GM12878 (cell line): ENCODE measurements at places on chromosomes 1 and 21. TPM values are rescaled to one million over a fixed set of nuclear protein-coding genes. Genes with fewer than 3 reads are reported as not detected.

DNA sequence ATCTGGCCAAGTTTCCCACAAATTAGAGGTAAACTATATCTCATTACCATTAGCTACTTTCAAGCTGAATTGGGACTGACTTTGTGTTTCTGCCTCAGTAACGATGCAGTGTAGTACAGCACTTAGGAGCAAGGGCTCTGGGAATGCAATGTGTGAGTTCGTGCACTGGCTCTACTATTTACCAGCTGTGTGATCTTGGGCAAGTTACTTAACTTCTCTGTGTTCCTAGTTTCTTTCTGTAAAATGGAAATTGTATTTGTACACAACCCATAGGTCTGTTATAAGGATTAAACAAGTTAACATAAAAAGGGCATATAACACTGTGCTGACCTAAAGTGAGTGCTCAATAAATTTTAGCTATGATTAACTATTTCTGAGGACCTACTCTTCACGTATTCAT lies 65.0 kb upstream of the CSF1 start:
- no peak for DNase-seq
- H3K4me1 ChIP-seq, result no peaks in the 10 kb centered on the region
- H3K27me3 ChIP-seq, result no peaks in the 10 kb centered on the region

DNA sequence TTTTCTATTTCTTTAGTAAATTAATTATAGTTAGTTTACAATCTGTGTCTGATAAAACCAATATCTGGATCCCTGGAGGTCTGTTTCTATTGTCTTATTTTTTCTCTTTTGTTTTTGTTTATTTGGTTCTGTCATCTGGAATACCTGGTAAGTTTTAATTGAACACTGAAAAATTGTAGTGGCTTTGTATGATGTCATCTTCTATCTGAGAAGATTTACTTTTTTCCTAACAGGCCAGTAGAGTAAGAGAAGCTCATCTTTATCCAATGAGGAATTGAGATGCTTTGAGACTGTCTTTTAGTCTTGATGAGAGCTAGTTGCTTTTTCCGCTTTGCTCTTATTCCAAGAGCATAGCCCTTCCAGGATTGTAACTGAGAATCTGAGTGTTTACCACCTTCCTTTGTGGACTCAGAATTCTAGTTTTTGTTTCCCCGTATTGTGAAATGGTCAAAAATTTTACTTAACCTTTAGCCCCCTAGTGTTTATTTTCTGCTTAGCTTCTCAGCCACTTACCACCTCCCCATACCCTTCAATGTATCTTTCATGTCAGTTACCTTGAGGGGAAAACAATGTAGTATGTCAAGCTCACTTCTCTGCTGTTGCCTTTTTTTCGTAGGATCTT lies 25.0 kb downstream of the PTGFRN start:
- no peaks in the 10 kb centered on the region for H3K27me3 ChIP-seq
- DNase-seq, result no peak
- H3K36me3 ChIP-seq, result no peaks in the 10 kb centered on the region; the same call in 1 of the 2 replicates
- H3K4me1 ChIP-seq, result no peaks in the 10 kb centered on the region

BGLAP gene
- total RNA-seq, result 0.40 and 0.74 TPM in 2 replicates

MTMR11 gene
- 0.45 and 1.1 TPM in 2 replicates for total RNA-seq

GRCh38 chr1:58968360-58968952 lies 184.6 kb upstream of the JUN start:
- H3K4me3 ChIP-seq, result peak overlapping the region; percentile 58
- no peaks in the 10 kb centered on the region for H3K36me3 ChIP-seq
- no peaks in the 10 kb centered on the region for H3K27me3 ChIP-seq
- H3K4me1 ChIP-seq, result peaks cover 27% of the 10 kb centered on the region
- H3K27ac ChIP-seq, result peak overlapping the region; percentile 94
- peak; percentile 92 for DNase-seq

CHODL gene
- 0.19 and 0.28 TPM in 2 replicates for total RNA-seq

DNA sequence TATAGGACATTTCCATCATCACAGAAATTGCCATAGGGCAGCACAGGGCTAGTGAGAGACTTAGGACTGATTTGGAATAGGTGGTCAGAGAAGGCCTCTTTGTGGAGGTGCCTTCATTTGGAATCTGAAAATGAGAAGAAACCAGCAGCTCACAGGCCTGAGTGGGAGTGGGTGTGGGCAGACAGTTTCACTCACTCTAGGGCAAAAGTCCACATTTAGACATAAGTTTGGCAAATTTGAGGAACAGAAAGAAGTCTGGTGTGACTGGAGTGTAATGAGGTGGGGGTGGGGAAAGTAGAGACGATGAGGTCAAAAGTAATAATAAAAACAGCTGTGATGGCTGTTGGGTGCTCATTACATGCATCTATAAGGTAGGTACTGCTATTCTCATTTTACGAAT lies 22.4 kb upstream of the BCAR3 start:
- H3K36me3 ChIP-seq, result no peaks in the 10 kb centered on the region
- no peaks in the 10 kb centered on the region for H3K27me3 ChIP-seq
- H3K4me3 ChIP-seq, result no peak overlapping the region
- H3K27ac ChIP-seq, result peak overlapping the region; percentile 72

- DNase-seq, result no peak
- H3K36me3 ChIP-seq, result no peaks in the 10 kb centered on the region
- H3K27ac ChIP-seq, result no peak overlapping the region
- H3K27me3 ChIP-seq, result no peaks in the 10 kb centered on the region
Measured at GRCh38 chr1:70355920-70356319, 1.4 kb upstream of the ANKRD13C start.

- H3K27me3 ChIP-seq, result no peaks in the 10 kb centered on the region
- H3K36me3 ChIP-seq, result no peaks in the 10 kb centered on the region
Measured at GRCh38 chr1:17757426-17757825, 2.3 kb downstream of the ACTL8 start.

- peak overlapping the region; percentile 57 for H3K27ac ChIP-seq
- peaks cover 2% of the 10 kb centered on the region for H3K36me3 ChIP-seq
- no peaks in the 10 kb centered on the region for H3K27me3 ChIP-seq
- DNase-seq, result peak; percentile 87
- no peak overlapping the region for H3K4me3 ChIP-seq
- peaks cover 53% of the 10 kb centered on the region for H3K4me1 ChIP-seq
Measured at GRCh38 chr1:39272027-39272797, 67.7 kb downstream of the MACF1 start.

DNA sequence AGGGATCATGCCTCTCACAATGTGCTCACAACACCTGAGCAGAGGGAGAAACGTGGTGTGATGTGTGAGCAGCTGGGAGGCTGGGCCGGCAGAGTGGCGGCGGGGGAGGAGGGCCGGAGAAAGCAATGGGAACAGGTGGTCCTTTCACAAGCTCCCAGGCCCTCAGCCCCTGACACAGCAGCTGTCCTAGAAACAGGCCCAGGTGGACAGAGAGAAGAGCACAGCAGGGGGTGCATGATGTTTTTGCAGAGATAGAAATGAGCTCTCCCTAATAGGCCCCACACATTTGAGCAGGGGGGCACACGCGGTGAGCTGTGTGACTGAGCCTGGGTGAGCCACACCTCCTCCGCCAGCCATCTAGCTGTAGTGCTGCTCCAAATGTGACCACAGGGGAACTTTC lies 7.6 kb upstream of the RGS16 start:
- no peaks in the 10 kb centered on the region for H3K27me3 ChIP-seq
- H3K4me3 ChIP-seq, result no peak overlapping the region
- H3K4me1 ChIP-seq, result peaks cover 62% of the 10 kb centered on the region
- H3K36me3 ChIP-seq, result no peaks in the 10 kb centered on the region

LRRIQ3 gene
- total RNA-seq, result 1.6 and 1.9 TPM in 2 replicates

- DNase-seq, result no peak
- H3K27me3 ChIP-seq, result no peaks in the 10 kb centered on the region; the same call in 1 of the 2 replicates
- H3K27ac ChIP-seq, result no peak overlapping the region
Measured at GRCh38 chr1:230348386-230349019, 77.6 kb downstream of the PGBD5 start.

EXO1 gene
- total RNA-seq, result 30.4 and 35.0 TPM in 2 replicates

- no peaks in the 10 kb centered on the region for H3K27me3 ChIP-seq
- no peak overlapping the region for H3K27ac ChIP-seq
- no peak overlapping the region for H3K4me3 ChIP-seq
Measured at GRCh38 chr1:19260211-19261138, 8.9 kb downstream of the MRTO4 start.

TCHHL1 gene
- not detected in 2 replicates for total RNA-seq

MRPS15 gene
- total RNA-seq, result 99.3 and 100 TPM in 2 replicates

- H3K4me1 ChIP-seq, result no peaks in the 10 kb centered on the region
- H3K27me3 ChIP-seq, result no peaks in the 10 kb centered on the region
Measured at GRCh38 chr1:214660190-214660589, 57.2 kb downstream of the CENPF start.

DNA sequence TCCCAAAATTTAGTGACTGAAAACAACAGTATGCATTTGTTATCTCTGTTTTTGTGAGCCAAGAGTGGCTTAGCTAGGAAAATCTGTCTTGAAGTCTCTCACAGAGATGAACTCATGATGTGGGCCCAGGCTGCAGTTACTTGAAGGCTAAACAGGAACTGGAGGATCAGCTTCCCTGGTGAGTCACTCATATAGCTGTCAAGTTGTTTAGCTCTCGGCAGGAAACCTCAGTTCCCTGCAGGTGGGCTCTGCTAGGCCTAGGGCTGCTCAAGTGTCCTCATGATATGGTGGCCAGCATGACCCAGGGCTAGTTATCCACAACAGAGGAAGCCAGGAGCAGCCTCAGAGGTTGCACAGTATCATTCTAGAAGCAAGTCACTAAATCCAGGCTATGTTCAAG lies 30.2 kb upstream of the DDX59 start:
- no peak for DNase-seq
- H3K27me3 ChIP-seq, result no peaks in the 10 kb centered on the region
- no peaks in the 10 kb centered on the region for H3K36me3 ChIP-seq

- no peak for DNase-seq
- H3K36me3 ChIP-seq, result no peaks in the 10 kb centered on the region
- no peak overlapping the region for H3K27ac ChIP-seq
Measured at GRCh38 chr1:9842073-9842711, 18.4 kb upstream of the CLSTN1 start.

SPRR3 gene
- not detected in 2 replicates for total RNA-seq

SLC30A2 gene
- 0.13 TPM in 1 of 2 replicates, not detected in the other for total RNA-seq

GRCh38 chr1:67020304-67020703 lies 33.6 kb downstream of the SLC35D1 start:
- H3K36me3 ChIP-seq, result peaks cover 4% of the 10 kb centered on the region
- H3K27ac ChIP-seq, result no peak overlapping the region
- H3K27me3 ChIP-seq, result no peaks in the 10 kb centered on the region
- no peak for DNase-seq
- no peaks in the 10 kb centered on the region for H3K4me1 ChIP-seq

DNA sequence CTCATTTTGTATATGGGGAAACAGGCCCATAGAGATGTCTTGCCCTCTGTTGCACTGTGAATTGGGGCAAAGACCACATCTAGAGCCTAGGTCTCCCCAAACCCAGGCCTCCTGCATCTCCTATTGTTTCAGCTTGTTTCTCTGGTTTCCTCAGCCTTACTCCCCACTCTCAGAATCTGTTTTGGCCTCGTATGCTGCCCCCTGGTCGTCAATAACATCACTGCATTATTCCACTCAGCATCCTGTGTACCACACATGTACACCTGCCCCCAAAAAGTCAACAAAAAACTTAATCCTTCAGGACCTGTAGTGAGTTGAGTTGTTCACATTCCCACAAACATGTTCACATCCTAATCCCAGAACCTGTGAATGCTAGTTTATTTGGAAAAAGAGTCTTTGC lies 184.8 kb downstream of the BRINP2 start:
- H3K36me3 ChIP-seq, result no peaks in the 10 kb centered on the region
- no peak overlapping the region for H3K4me3 ChIP-seq
- no peak for DNase-seq
- H3K27me3 ChIP-seq, result no peaks in the 10 kb centered on the region
- no peaks in the 10 kb centered on the region for H3K4me1 ChIP-seq

ST6GALNAC3 gene
- 0.19 and 0.26 TPM in 2 replicates for total RNA-seq

GRCh38 chr21:31905503-31906451 lies 33.0 kb downstream of the HUNK start:
- no peaks in the 10 kb centered on the region for H3K36me3 ChIP-seq
- H3K4me3 ChIP-seq, result no peak overlapping the region
- DNase-seq, result no peak
- H3K4me1 ChIP-seq, result no peaks in the 10 kb centered on the region

DNA sequence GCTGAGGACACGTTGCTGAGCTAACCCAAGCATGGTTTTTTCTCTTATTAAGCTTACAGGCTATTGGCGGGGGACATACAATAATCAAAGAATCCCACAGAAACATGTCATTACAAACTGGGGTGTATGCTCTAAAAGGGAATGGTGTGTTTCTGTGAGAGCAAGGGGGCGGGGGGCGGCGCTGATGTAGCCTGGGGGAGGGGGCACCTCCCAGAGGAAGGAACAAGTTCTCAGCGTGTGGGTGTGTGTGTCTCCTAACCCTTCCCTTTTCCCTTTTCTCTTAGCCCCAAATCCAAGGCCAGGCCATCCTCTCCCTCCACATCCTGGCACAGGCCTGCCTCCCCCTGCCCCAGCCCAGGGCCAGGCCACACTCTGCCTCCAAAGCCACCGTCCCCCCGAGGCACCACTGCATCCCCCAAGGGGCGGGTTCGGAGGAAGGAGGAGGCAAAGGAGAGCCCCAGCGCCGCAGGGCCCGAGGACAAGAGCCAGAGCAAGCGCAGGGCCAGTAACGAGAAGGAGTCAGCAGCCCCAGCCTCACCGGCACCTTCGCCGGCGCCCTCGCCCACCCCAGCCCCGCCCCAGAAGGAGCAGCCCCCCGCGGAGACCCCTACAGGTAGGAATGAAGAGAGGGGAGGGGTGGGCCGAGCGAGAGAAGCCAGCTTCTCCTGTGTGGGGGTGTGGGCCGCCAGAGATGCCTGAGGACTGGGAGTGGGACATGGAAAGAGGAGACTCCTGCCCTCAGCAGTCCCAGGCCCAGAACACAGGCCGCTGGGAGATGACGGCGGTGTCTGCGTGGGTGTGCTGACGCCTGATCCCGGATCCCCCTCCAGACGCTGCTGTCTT lies 21.9 kb downstream of the MAP7D1 start:
- no peaks in the 10 kb centered on the region for H3K27me3 ChIP-seq
- no peak overlapping the region for H3K27ac ChIP-seq
- H3K36me3 ChIP-seq, result peaks cover 15% of the 10 kb centered on the region
- no peak for DNase-seq

GRCh38 chr1:246001142-246001836 lies 505.8 kb downstream of the SMYD3 start:
- no peak overlapping the region for H3K27ac ChIP-seq
- no peaks in the 10 kb centered on the region for H3K36me3 ChIP-seq
- no peaks in the 10 kb centered on the region for H3K27me3 ChIP-seq
- H3K4me1 ChIP-seq, result peaks cover 4% of the 10 kb centered on the region; the same call in 1 of the 2 replicates
- H3K4me3 ChIP-seq, result no peak overlapping the region

GRCh38 chr21:39029900-39030884 lies 153.1 kb downstream of the PSMG1 start:
- no peaks in the 10 kb centered on the region for H3K4me1 ChIP-seq
- no peaks in the 10 kb centered on the region; the same call in 1 of the 2 replicates for H3K27me3 ChIP-seq
- H3K36me3 ChIP-seq, result no peaks in the 10 kb centered on the region
- no peak overlapping the region for H3K4me3 ChIP-seq

- DNase-seq, result no peak
- peaks cover 4% of the 10 kb centered on the region; the same call in 1 of the 2 replicates for H3K4me1 ChIP-seq
Measured at GRCh38 chr1:154682254-154682653, 74.3 kb upstream of the ADAR start.

OTUD7B gene
- 20.7 and 24.9 TPM in 2 replicates for total RNA-seq

DNA sequence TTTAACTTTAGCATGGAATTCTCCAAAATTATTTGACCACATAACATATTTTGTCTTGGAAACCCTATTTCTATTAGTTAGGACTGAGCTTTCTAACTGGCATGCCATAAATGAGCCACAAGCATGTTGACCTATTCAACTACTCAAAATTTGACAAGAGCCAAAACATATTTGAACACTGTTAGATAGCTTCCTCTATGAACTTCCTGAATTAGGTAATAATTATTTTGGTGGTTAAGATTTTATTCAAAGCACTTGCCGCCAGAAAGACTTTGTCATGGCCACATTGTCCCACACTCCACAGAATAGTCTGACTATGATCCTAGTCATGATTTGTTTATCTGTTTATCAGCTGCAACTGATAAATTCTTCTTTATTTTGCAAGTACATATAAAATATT lies 23.1 kb upstream of the CTPS1 start:
- H3K4me1 ChIP-seq, result no peaks in the 10 kb centered on the region
- no peak for DNase-seq
- H3K4me3 ChIP-seq, result no peak overlapping the region
- no peaks in the 10 kb centered on the region for H3K36me3 ChIP-seq
- no peak overlapping the region for H3K27ac ChIP-seq
